SHP77 treated with DMSO at 0.1 percent for 48 hours (cell line): ENCODE measurements at places on chromosomes 12 and 14.

DNA sequence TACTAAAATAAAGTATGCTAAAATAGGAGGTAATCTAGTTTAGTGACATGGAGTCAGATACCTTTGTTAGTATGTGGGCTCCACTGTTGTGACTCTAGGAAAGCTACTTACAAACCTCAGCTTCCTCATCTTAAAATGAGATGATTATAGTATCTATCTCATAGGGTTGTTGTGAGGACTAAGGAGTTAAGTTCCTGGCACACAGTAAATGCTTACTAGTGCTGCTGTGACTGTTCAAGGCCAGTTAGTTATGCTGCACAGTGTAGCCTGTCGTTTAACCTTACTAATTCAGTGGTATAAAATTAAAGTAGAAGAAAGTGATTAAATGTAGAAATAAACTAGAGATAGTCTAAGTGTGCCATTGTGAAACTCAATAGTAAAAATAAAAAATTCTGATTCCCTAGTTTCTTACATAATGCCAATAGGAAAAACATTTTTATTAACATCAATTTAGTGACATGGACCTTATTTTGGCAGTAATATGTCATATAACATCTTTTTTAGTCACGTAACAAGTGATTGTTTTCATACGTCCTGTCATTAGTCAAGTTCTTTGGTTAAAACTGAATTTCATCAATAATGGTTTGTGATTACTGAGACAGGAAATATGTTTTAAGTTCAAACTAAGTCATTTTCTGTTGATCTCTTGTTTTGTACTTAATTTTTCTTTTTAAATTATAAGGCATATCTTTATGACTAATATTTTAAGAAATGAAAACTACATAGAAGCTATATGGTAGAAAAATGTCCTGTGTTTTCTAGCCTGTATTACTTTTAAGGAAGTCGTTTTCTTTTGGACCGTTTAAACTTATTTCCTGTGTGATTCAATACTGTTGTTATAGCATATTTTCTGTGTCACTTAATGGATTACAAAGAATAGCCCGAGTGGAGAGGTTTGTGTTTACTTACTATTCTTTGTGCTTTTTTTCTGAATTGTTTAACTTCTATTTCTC is 74.0 kb downstream of the PCNX1 start:
- DNase-seq, result no peak

- no peak for DNase-seq
These were observed 6.3 kb downstream of the CAND1 start for GRCh38 chr12:67275380-67275913.

DNA sequence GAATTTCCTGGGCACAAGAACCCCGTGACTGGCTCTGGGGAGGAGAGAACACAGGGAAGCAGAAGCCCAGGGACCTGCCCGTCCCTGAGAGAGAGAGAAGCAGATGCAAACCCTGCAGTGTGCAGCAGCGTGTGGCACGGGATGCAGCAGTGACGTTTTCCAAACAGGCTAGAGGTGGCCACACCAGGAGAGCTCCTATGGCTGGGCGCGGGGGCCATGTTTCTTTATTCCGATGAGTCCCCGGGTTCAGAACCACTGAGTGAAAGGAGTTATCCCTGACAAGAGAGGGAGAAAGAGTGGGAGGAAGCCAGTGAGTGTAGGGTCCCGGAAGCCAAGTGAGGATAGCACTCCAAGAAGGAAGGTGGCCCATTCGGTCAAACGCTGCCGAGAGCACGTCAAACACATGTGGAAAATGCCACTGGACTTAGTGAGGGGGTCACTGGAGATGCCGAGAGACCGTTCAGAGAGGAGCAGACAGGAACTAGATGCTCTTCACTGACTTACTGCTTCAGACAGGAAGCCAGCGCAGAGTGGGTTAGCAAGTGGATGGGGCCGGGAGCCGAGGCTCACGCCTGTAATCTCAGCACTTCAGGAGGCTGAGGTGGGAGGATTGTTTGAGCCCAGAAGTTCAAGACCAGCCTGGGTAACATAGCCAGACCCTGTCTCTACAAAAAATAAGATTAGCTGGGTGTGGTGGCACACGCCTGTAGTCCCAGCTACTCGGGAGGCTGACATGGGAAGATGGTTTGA is 123.0 kb downstream of the BCL11B start:
- no peak for DNase-seq

DNA sequence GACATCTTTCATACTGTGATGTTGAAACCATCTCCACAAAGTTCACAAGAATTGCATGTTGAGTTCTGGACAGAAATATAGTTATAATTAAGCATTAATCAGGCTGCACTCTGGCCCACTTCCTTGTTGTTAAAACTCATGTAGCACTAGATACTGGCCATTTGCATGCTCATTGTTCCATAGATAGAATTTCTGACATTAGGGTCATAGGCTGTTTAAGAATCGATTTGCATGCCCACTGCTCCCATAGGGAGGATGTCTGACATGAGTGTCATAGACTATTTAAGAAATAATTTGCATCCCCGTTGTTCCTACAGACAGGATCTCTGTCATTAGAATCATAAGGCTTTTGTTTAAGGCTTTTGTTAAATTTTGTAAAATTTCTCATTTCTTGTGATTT is 50.2 kb downstream of the MYF5 start:
- no peak for DNase-seq

DNA sequence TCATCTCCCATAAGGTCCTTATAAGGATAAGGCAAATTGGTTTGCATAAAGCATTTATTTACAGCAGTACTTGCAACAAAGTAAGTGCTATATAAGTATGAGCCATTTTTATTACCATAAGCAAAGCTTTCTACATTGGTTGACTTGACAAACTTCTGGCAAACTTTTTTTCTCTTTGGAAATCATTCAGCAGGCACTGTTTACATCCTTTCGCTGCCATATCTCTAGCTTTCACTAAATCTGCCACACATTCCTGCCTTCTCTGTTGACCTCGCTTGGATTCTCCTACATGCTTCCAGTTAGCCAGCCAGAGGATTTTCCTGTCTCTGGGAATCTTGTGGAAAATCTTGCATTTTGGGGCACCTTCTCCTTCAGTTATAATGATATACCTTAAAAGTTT is 21.8 kb upstream of the HDAC7 start:
- no peak for DNase-seq

DNA sequence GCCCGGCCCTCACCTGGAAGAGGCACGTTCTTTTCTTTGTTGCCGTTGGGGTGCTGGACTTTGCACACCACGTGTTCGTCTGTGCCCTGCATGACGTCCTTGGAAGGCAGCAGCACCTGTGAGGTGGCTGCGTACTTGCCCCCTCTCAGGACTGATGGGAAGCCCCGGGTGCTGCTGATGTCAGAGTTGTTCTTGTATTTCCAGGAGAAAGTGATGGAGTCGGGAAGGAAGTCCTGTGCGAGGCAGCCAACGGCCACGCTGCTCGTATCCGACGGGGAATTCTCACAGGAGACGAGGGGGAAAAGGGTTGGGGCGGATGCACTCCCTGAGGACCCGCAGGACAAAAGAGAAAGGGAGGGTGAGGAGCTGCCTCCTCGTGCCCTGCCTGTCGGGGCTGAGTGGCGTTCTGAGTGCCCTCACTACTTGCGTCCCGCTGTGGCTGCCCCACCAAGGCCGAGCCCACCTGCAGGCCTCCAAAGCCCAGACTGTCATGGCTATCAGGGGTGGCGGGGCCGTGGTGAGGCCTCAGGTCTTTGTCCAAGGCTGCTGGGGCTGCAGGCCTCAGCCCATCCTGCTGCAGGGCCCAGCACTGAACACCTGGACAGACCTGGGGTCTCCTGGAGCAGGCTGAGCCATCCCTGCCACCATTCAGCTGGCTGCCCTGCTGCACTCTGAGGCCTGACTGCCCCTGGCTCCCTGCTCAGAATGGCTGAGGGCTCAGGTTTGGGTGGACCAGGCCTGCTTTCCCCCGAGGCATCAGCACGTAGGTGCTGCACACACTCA is 329.7 kb downstream of the TMEM121 start:
- DNase-seq, result no peak

DNA sequence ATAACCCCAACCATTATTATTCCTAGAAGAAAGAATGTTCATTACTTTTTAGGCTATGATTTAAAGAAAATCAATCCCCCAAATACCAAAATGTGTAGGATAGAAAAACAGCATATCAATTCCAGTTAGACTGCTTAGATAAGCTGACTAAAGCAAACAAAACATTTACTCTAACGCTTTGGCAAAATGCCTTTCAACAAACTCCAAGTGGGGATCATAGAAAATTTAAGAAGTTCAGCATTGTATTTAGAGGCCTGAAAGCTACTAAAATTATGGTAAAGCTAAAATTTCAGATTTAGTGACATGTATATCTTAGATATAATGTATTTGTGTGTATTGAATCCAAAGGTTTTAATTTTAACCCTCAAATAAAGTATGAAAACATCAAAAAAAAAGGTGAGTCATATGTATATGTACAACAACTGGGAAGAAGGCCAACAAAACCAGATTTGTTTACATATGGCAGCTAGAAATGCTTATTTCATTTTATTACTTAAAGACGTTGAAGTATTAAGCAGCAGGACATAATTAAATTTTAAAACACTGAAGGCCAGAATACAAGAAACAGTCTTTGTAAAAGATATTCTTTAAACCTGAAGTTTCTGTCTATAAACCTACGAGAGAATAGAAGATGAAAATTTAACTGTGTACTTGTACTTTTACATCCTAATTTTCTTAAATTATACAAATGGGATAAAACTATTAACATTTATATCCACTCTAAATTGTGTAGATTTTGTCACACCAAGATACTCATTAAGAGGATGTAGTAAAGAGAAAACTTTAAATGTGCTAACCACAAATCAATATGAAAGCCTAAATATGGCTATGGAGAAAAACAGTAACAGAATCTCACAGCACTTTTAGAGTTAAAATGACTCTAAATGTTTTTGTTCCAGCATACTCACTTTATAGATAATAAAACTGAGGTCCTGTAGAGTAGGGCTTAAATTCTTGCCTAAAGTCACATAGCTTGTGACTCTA is 71.4 kb downstream of the SLC41A2 start:
- no peak for DNase-seq

DNA sequence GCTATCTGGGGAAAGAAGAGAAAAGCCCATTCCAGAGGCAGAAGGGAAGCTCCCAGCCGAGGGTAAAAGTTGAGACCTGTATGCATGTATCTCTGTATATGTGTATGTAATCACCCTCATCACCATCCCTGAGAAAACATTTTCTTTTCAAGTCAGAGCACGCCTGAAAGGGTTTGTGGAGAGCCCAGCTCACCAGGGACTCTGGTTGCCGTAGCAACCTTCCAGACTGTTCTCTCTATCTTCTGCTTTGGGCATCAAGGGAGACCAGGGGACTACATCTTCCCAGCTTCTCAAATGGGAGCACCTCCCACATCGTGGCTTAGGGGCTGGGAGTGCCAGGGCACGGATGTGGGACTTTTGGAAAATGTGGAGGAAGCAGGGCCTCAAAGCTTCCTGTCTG is 93.5 kb downstream of the GALNT8 start:
- DNase-seq, result no peak
